T-cell (primary cell): ENCODE measurements at places on chromosomes 1 and 21.

DNA sequence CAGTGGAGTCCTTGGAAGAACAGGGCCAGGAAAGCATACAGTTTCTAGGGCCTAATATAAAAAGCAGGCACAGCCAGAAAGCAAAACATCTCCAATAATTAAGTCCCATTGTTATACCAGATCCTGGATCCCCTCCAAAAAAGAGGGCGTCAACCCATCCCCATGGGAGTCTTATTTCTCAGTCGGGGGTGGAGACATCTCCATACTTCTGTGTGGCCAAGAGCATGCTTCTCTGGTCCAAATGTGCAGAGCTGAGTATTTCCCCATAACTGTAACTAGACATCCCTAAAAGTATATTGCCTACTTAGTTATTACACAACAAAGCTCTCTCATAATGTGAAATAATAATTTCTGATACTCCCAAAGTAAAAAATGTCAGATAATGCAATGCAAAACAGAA, 104.2 kb upstream of the SOX13 start:
- DNase-seq = no peak

- DNase-seq = no peak
Observed at GRCh38 chr1:45669859-45670655, 16.3 kb downstream of the GPBP1L1 start.

GRCh38 chr1:228365271-228366061, 41.2 kb downstream of the TRIM11 start:
- no peak for DNase-seq

DNA sequence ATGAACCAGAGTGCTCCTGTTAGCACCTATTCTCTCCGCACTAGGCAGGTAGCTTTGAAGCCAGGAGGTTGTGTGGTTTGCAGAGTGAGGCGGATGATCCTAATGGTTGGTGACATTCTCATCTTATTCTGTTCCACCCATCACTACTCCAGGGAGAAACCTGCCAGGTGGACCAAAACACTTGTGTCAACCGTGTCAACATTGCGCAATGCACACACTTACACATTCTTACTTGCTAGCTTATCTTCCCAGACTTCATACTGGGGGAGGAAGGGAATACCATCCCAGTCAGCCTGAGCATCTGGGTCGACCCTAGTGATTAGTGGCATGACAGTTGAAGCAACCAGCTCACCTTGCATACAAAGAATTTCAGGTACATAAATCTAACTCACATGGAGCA, 236.9 kb downstream of the RPS6KC1 start:
- DNase-seq = no peak

- DNase-seq = no peak
Observed at GRCh38 chr1:175844877-175845276, 101.5 kb upstream of the TNR start.

DNA sequence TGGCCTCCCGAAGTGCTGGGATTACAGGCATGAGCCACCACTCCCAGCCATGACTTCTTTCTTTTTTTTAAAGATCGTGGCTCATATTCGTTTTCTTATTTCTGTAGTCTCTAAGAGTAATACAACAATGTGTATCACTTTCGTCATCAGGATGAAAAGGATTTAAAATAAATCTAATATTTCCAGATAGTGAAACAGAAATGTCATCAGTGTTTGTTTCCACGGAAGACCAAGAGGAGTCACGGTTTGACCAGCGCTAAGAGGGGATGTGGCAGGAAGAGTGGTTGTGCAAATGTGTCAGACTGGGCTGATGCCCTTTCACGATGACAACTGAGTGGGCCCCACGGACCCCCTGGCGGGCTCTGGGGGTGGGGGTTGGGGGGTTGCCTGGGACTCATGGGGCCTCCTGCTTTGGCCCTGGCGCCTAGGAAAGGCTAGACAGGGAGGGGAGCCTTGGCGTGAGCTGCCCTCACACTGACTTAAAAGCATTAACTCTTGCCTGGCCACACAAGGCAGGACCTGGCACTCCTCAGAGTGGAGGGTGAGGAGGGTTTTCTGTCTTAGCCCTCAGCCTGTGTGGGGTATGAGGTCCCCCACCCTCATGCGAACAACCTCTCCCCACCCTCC, 8.4 kb downstream of the SOX13 start:
- DNase-seq = no peak

DNA sequence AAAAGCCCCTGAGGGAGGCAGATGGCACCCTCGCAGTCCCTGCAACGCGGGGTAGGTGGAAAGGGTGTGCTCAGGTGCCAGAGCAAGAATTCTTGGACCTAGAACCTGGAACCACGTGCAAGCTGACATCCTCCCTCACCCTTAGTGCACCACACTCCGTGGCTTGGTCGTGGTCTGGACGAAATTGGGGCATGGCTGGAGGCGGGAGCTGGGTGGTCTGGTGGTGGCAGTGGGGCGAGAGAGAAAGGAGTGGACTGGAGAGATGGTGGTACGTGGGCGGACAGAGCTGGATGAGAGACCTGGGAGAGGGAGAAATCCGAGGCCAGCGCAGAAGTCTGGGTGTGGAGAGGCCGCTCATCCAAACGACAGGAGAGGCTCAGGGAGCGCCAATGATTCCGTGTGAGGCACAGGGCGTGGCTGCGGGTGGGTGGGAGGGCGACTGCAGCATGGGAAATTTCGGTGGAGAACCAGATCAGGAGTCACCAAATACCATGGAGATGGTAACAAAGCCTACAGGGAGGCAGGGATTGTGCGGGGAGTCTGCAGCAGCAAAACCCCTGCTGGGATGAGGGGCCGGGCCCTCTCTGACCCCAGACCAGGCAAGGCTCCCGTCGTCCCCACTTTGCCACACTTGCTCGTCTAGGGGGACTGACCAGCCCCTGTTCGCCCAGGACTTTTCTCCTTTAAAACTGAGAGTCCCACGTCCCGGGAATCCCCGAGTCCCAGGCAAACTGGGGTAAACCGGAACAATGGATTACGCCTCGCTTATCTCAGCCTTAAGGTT, 31.9 kb downstream of the CDCP2 start:
- DNase-seq = no peak

GRCh38 chr1:174448531-174448883, 743 bp downstream of the GPR52 start:
- DNase-seq = no peak

DNA sequence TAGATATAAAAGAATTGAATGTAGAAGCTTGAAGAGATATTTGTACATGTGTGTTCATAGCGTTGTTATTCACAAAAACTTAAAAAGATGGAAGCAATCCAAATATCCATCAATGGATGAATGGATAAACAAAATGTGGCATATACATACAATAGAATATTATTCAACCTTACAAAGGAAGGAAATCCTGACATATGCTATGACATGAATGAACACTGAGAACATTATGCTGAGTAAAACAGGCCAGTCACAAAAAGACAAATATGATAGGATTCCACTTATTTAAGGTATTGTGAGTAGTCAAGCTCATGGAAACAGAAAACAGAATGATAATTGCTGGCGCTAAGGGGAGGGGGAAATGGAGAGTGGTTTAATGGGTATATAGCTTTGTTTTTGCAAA, 47.0 kb upstream of the DYRK1A start:
- no peak for DNase-seq

- DNase-seq = no peak
Observed at GRCh38 chr1:94535879-94536278, 5.7 kb downstream of the F3 start.

DNA sequence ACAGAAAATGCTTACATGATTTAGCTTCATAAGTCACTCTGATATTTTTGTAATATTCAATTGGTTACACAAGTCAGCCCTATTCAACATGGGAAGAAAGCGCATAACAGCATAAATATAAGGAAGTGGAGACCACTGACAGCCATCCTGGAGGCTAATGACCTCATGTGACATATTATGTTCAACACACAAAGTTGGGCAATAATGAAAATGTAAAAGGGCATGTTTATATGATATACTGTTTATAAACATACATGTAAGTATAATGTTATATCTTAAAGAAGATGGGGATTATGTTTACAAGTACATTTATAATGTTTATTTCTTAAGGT, 30.2 kb downstream of the EVI5 start:
- DNase-seq = no peak

DNA sequence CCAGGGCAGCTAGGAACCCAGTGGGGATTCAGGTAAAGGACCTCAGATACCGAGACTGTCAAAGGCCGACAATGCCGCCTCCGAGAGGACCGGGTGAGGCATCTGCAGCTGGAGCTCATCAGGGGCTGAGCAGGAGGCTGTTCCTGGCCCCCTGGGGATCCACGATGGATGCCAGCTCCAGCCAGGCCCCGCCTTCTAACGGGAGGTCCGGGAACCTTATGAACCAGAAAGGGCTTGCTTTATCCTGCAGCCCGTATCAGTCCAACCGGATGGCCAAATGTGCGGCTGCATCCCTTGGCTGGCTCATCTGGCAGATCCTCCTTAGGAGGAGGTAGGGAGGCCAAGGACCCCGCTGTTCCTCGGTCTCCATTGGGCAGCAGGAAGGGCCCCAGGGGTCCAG, 32.0 kb downstream of the SLC45A1 start:
- no peak for DNase-seq

GRCh38 chr1:153155541-153155940, 4.9 kb upstream of the SPRR2G start:
- DNase-seq = no peak

- DNase-seq = no peak
Observed at GRCh38 chr1:88149686-88150085, 534.4 kb upstream of the PKN2 start.

DNA sequence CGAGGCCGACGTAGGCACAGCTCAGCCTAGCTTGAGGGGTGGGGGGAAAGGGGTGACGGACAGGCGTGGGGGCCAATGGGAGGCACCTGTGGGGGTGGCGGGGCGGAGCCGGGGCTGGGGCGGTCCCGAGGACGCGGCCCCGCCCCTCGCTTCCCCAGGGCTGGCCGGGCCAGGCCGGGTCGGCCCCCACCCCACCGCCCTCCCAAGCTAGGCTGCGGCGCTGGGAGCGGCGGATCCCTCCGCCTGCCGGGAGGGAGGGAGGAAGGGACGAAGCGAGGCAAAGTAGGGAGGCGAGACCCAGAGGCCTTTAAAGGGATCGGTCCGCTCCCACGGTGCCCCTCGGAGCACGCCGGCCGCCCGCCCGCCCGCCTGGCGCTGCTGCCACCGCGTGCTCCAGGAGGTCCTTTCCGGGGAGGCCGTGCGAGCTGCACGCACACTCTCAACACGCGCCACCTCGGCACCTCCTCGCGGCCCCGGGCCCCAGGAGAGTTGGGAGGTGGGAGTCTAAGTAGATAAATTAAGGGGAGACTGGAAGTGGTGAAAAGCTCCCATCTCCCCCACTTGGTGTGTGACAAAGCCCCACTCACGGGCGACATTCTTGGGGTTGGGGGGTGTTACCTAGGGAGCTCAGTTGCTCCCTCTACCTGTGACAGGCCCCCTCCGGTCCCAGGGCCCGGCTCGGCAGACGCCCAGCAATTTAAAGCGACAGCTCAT, 375 bp upstream of the MEF2D start:
- peak; percentile 90 for DNase-seq

DNA sequence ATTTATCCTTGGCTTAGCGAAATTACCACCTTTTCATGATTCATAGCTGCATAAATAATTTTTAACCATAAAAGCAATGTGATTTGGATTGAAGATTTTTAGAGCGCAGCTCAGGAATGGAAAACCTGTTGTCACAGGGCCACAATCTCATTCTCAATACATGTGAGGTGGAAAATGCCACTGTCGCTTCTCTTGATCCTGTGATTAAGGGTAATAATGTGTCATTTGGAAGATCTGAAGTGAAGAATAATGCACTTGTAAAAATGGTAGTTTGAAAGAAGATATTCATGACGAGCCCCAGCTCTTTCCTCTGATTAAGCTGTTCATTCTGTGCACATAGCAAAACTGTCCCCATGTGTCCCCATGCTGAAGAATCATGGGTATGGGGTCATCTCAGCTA, 230.4 kb downstream of the BACH1 start:
- DNase-seq = no peak

DNA sequence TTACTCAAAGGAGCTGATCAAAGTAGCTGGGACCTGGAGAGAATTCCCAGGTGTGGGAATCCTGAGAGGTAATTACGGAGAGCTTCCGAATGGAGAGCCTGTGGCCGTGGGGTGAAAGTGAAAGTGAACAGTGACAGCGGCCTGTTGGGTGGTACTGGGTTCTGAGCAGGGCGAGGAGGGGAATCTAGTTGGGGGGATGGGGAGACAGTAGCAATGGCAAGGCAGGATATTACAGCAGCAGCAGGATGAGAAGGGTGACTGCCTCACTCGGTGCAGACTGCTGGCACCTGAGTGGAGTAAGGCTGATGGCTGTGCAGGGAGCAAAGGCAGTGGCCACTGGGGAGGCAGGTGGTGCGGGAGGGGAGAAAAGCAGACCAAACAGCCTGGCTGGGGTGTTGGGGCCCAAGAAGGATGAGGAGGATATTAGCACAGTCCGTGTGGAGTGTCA, 70.3 kb upstream of the PRDX6 start:
- DNase-seq = no peak

DNA sequence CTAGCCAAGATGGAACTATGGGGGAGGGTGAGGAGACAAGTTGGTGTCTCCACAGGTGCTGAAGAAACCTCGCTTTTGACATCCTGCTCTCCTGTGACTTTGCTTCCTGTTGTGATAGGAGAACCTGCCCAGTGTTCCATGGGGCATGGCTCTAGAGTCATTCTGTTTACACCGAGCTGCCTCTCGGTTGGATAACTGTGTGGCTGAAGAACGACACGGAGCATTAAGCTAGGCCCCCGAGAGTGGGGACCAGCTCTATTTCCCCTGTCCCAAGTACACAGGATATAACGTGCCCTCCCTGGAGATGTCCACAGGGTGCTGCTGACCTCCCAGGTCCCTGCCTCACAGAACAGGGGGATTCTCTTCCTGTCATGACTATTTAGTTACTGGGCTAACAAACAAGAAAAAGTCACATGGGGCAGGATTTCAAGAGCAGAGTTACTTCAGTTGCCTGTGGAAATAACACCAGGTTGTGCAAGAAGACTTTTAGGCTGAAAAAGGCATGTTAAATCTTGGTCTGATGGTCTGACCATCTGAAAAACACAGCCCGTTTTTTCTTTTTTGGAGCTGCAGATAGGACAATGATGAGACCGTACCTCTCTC, 29.4 kb upstream of the PPP2R5A start:
- no peak for DNase-seq

DNA sequence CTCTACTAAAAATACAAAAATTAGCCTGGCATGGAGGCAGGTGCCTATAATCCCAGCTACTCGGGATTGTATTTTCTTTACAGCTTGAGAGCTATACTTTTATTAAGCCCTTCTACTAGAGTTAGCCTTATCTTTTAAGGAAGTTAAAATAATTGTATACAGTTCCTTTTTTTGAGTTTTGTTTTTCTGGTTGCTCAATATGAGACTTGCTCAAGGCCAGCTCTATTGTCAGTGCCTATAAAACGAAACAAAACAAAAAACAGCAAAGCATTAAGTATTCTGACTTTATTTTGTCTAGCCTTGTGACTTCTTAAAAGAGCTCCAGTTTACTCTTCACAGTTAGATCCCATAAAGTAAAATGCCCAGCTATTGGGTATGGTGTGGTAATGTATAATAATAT, 17.2 kb downstream of the PKN2 start:
- DNase-seq = no peak

- DNase-seq = no peak
Observed at GRCh38 chr1:88787023-88787903, 103.2 kb downstream of the PKN2 start.

DNA sequence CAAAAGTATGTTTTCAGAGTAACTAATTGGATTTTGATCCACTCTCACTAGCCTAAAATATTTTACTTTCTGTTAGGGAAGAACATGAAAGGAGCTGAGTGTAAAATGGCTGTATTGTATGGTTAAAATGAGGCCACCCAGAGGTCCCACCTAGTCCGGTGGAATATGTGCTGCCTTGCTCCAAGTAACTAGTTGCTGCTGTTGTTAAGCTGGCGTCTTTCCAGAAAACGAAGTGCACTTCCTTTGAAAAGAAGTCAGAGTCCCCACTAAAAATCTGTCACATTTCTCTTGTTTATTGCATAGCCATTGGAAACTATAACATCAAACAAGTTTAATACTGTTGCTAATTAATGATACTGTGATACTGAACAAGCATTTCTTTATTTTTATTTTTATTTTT, 3.2 kb downstream of the SLC25A33 start:
- no peak for DNase-seq
